ENCODE measurements at places on chromosomes 7 and 10. TPM values are rescaled to one million over a fixed set of nuclear protein-coding genes. Genes with fewer than 3 reads are reported as not detected.

GRCh38 chr10:119619215-119619614 is 22.5 kb upstream of the TIAL1 start:
- no peaks in the 10 kb centered on the region for H3K36me3 ChIP-seq
- no peak overlapping the region for H3K27ac ChIP-seq
- DNase-seq, result no peak
- H3K4me1 ChIP-seq, result peaks cover 12% of the 10 kb centered on the region
- no peak overlapping the region for H3K4me3 ChIP-seq

- H3K27me3 ChIP-seq, result no peaks in the 10 kb centered on the region
- peaks cover 62% of the 10 kb centered on the region for H3K4me1 ChIP-seq
- no peak for DNase-seq
- peak overlapping the region; percentile 38 for H3K27ac ChIP-seq
- H3K36me3 ChIP-seq, result peaks cover 5% of the 10 kb centered on the region
- peak overlapping the region; percentile 44 for H3K4me3 ChIP-seq
Observed at GRCh38 chr10:132589015-132589414, 51.4 kb downstream of the INPP5A start.

DNA sequence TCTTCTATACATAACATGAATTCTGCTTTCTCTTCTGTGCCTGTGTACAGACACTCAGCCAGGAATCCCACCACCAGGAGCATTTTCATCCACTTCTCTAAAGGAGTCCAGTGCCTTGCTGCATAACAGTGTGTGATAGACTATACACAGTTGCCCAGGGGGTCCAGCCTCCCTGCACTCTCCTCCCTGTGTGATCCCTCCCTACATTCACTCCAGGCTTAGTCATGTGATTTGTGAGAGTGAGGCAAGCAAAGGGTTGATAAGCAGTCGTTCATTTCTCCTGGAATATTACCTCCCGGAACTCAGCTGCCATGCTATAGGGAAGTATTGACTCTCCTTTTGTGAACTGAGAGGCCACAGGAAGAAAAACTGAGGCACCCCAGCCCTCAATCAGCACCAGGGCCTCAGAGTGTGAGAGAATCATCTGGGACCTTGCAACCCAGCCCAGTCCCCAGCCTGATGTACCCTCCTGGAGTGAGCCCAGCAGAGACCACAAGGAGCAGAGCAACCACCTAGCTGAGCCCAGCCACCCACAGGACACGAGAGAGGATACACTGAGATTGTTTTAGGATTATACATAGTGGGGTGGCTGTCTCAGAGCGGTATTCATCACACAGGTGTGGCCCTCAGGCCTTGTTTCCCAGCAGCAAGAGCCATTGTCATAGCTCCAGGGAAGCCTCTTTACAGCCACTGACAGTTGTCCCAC is 45.0 kb upstream of the EEPD1 start:
- no peaks in the 10 kb centered on the region for H3K36me3 ChIP-seq
- H3K4me1 ChIP-seq, result no peaks in the 10 kb centered on the region
- peaks cover 6% of the 10 kb centered on the region for H3K27me3 ChIP-seq
- no peak overlapping the region for H3K27ac ChIP-seq
- no peak overlapping the region for H3K4me3 ChIP-seq
- no peak for DNase-seq

DNA sequence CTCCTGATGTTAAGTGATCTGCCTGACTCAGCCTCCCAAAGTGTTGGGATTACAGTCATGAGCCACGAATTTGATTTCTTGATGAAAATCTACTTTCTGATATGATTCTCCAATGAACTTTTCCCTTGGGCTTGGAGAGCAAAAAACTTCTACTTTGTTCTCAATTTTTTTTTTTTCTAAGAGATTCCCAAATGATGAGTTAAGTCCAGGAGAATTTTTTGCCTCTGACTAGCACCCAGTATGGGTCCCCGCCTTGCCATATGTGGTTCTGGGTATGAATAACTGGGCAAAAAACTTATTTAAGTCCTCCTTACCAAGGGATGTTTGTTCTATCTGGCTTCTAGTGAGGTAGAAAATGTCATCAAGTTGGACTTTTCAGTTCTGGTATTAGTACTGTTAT is 147.9 kb upstream of the LYZL1 start:
- H3K27ac ChIP-seq, result no peak overlapping the region
- H3K4me1 ChIP-seq, result no peaks in the 10 kb centered on the region
- H3K27me3 ChIP-seq, result peaks cover 16% of the 10 kb centered on the region
- H3K36me3 ChIP-seq, result no peaks in the 10 kb centered on the region
- H3K4me3 ChIP-seq, result no peak overlapping the region

LAMB4 gene
- total RNA-seq, result not detected

HGF gene
- not detected for total RNA-seq

DNA sequence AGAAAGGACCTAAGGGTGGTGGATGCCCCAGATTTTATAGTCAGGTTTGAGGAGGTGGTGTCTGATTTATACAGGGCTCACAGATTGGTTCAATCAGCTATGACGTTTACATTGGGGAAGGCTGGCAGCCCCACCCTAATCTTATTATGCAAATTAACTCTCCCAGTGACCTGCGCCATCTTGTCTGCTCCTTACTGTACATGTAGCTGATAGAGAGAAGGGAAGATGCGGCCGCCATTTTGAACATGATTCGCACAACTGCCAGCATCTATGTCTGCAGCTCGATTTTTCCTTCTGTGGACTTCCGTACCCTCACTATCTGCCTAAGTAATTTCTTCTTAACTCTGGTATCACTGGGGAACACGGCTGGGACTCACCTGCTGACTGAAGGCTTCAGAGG is 619.0 kb upstream of the DPP6 start:
- no peak overlapping the region for H3K27ac ChIP-seq
- no peak overlapping the region for H3K4me3 ChIP-seq
- H3K36me3 ChIP-seq, result no peaks in the 10 kb centered on the region

GRCh38 chr7:140036224-140036962 is 26.4 kb downstream of the PARP12 start:
- peaks cover 25% of the 10 kb centered on the region for H3K4me1 ChIP-seq
- H3K4me3 ChIP-seq, result no peak overlapping the region
- no peaks in the 10 kb centered on the region for H3K27me3 ChIP-seq
- H3K27ac ChIP-seq, result no peak overlapping the region
- DNase-seq, result peak; percentile 43

DNA sequence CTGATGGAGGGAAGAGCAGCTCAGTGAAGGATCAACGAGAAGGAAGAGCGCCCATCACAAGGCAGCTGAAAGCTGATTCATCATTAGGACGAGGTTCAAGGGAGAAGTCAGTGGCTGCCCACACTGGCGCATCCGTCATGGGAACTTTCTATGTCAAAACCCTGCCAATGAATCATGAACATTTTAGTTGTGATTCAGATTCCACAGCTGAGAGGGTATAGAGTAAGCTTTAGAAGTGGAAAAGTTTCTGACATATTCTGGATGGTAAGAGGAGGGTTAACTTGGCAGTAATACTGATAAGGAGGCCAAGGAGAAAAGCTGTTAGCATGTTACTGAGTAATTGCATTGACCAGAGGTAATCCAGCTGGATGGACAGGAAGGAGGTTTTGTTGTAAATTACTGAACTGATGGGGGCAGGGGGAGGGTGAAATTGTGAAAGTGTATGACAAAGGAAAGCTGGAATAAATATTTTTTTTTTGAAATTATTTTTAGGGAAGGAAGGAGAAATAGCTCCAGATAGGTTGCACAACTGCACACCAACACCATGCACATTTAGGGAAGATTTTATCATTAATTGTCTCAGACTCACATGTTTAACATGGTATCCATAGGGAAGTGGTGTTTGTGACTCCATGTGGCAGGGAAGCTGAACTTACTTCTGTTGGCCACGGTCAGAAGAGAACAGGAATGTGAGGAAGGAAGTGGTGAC is 78.3 kb upstream of the NRP1 start:
- no peak overlapping the region for H3K27ac ChIP-seq
- H3K27me3 ChIP-seq, result peaks cover 50% of the 10 kb centered on the region
- peaks cover 7% of the 10 kb centered on the region for H3K4me1 ChIP-seq
- no peaks in the 10 kb centered on the region for H3K36me3 ChIP-seq
- DNase-seq, result peak; percentile 29
- H3K4me3 ChIP-seq, result no peak overlapping the region

DNA sequence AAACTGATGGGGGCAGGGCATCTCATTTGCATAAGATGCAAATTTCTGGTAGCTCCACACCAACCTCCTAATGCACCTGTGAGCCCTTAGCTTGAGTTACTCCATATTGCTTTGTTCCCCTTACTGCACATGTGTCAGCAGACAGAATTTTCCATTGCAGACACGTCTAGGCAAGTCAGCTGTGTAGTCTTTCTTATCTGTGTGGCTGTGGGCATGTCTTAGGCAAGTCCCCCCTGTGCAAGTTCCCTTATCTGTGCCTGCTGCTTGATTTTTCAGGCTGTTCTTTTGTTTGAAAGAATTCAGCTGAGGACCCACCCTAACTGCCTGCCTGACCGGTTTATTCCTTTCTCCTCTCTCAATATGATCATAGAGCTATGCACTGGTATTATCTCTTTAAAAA is 28.5 kb upstream of the TRIM24 start:
- no peak for DNase-seq
- no peaks in the 10 kb centered on the region for H3K4me1 ChIP-seq
- H3K4me3 ChIP-seq, result no peak overlapping the region
- no peaks in the 10 kb centered on the region for H3K27me3 ChIP-seq
- no peak overlapping the region for H3K27ac ChIP-seq

DNA sequence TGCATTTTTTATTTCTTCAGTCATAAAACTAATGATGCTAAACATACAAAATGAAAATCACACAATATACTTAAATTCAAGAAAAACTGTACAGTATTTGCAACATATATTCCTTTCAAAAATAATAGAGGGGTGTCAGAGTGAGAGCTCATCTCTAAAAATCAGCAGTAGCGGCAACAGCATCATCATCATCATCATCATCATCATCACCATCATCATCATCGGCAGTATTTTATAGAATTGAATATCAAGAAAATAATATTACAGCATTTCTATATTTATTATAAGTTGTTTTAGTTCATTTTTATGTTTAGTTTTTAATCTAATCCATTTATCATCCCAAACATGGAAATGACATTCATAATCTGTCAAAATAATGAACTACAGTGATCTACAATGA is 67.4 kb upstream of the PPP1R3A start:
- peaks cover 2% of the 10 kb centered on the region for H3K27me3 ChIP-seq
- no peak for DNase-seq
- no peaks in the 10 kb centered on the region for H3K36me3 ChIP-seq
- H3K4me1 ChIP-seq, result no peaks in the 10 kb centered on the region
- H3K4me3 ChIP-seq, result no peak overlapping the region
- no peak overlapping the region for H3K27ac ChIP-seq

GRCh38 chr10:4033341-4033896 is 248.4 kb upstream of the KLF6 start:
- no peaks in the 10 kb centered on the region for H3K36me3 ChIP-seq
- H3K27me3 ChIP-seq, result no peaks in the 10 kb centered on the region
- peak overlapping the region; percentile 84 for H3K27ac ChIP-seq
- H3K4me1 ChIP-seq, result peaks cover 30% of the 10 kb centered on the region
- peak overlapping the region; percentile 49 for H3K4me3 ChIP-seq

EN2 gene
- not detected for total RNA-seq

DNA sequence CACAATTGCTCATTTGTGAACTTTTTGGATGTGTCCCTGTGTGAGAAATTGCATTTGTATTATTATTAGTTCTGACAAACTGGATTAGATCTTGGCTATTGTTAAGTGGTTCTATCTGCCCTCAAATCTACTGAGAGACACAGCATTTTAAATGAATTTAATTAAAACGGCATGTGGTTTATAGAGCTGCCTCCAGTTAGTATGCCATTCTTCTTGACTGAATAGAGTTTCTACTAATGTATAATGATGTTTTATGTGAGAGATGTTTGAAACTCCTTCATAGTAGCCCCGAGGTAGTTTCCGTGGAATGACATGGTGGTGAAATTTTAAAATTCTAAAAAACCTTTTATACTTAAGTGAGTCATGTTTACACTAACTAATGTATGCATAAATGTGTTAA is 110.9 kb downstream of the DYNC1I1 start:
- no peak overlapping the region for H3K27ac ChIP-seq
- no peaks in the 10 kb centered on the region for H3K36me3 ChIP-seq
- no peaks in the 10 kb centered on the region for H3K4me1 ChIP-seq
- DNase-seq, result no peak
- H3K27me3 ChIP-seq, result peaks cover 9% of the 10 kb centered on the region

GRCh38 chr10:70378122-70378521 is 4.3 kb downstream of the LRRC20 start:
- H3K27ac ChIP-seq, result no peak overlapping the region
- peaks cover 6% of the 10 kb centered on the region for H3K4me1 ChIP-seq
- no peaks in the 10 kb centered on the region for H3K27me3 ChIP-seq

GBX1 gene
- 0.16 TPM for total RNA-seq

DNA sequence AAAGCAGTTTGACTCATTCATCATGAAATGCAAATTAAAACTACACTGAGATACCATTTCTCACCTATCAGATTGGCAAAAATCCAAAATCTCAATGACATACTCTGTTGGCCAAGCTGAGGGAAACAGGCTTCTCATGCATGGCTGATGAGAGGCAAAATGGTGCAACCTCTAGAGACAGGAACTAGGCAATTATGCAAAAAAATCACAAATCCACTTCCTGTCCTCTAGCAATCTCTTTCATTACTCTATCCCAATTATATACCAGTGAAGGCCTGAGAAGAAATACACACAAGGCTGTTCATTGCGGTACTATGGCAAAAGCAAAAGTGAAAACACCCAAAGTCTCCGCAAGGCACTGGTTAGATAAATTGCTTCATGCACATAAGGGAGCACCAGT is 25.9 kb upstream of the PTPRN2 start:
- H3K27me3 ChIP-seq, result no peaks in the 10 kb centered on the region
- H3K4me3 ChIP-seq, result no peak overlapping the region
- no peak for DNase-seq
- peaks cover 19% of the 10 kb centered on the region for H3K4me1 ChIP-seq
- H3K36me3 ChIP-seq, result peaks cover 19% of the 10 kb centered on the region

DNA sequence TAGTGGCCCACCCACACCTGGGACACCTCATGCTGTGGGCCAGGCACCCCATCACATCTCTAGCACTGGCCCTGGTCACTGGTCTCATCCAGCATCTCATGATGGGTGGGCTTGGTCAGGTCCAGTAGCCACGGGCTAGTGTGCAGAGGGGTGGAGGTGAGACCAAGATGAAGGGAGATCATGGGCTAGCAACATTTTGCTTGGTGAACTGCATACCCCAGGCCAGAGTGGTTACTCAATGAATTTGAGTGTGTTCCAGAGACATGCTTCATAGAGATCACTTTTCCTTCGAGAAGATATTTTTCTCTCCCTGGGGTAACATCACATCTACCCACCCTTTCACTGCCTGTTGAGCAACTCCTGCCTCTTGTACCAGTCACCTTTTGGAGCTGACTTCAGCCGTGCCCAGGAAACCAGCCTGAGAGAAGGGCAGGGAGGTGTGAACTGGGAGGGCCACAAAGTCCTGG is 44.2 kb downstream of the MINDY4 start:
- no peaks in the 10 kb centered on the region for H3K27me3 ChIP-seq
- no peak overlapping the region for H3K4me3 ChIP-seq
- DNase-seq, result no peak
- no peaks in the 10 kb centered on the region for H3K4me1 ChIP-seq

GFRA1 gene
- total RNA-seq, result 0.09 TPM

- H3K36me3 ChIP-seq, result no peaks in the 10 kb centered on the region
- H3K27me3 ChIP-seq, result peaks cover 32% of the 10 kb centered on the region
- peak overlapping the region; percentile 17 for H3K27ac ChIP-seq
- H3K4me3 ChIP-seq, result peak overlapping the region; percentile 45
- peak; percentile 16 for DNase-seq
- H3K4me1 ChIP-seq, result peaks cover 9% of the 10 kb centered on the region
Observed at GRCh38 chr7:116511552-116512519, 12.3 kb downstream of the CAV2 start.

PIP gene
- not detected for total RNA-seq

- no peak overlapping the region for H3K27ac ChIP-seq
- H3K27me3 ChIP-seq, result no peaks in the 10 kb centered on the region
Observed at GRCh38 chr7:113804475-113805095, 114.2 kb downstream of the PPP1R3A start.

Data from activated CD4-positive, alpha-beta T cell treated with anti-CD3 and anti-CD28 coated beads for 36 hours (primary cell).